ENCODE measurements at places on chromosomes 12 and 14.

DNA sequence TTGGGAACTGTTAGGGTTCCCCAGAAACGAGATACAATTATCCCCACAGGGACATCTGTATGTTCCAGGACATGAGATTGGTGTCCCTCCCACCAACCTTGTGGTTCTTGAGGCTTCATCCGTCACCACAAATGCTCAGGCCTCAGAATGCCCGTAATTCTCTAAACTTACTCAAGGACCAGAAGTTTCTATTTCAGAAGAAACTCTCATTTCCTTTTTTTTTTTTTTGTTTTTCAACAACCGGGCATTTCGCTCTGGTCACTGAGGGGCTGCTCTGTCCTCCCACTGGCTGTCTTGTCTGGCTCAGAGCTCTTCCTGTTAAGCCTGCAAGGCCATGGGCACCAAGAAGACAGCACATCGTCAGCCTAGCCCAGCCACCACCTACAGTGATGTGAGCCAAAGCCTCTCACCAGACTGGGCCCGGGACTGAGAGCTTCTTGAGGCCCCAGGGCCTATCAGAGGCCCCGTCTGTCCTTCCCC is 36.2 kb downstream of the VDR start:
- DNase-seq: no peak

DNA sequence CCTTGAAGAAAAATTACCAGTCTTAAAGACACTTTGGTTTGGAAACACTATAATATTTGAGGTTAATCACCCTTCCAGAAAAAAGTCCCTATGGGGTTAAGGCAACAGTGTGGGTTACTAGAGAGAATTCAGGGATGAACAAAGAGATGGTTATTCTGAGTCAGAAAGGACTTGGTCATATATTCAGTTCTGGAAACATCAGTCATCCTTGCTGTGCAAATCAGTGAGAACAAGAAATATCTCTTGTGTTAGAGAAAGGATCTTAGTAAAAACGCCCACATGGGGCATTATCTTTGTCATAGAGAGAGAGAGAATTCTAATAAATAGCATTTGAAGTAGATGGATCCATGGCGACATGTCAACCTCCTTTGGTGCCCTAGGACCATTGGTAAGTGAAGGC is 59.4 kb upstream of the E2F7 start:
- no peak for DNase-seq

GRCh38 chr14:50260072-50260471 is 28.7 kb upstream of the SOS2 start:
- no peak for DNase-seq

GRCh38 chr14:61860294-61860918 is 98.2 kb downstream of the SNAPC1 start:
- DNase-seq: no peak

- no peak for DNase-seq
Observed at GRCh38 chr14:92694807-92695206, 53.6 kb downstream of the LGMN start.

DNA sequence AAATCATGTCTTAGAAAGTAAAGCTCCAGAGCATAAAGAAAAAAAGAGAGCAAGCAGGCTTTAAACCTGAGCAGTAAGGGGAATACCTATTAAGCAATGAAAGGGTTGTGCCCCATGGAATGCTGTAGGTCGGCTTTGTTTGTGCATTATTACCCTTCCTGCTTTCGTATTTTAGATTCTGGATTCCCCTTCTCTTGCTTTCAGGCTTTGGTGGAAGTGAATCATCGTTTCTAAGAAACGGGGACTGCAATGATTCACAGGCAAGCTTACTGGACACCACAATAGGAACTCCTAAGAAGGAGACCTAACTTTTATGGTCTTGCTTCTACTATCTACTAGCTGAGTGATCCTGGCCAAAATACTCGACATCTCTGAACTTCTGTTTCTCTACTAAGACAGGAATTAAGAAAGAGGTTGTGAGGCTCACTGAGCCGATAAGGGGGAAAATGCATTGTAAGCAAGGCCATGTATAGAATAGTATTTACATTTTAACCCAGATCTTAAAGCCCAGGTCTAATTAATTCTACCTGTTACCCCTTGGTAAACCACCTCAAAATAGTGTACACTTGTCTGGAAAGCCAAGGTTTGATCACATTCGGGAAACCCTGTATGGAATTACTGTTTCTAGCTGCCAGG is 1.2 kb upstream of the BMAL2 start:
- DNase-seq: no peak

DNA sequence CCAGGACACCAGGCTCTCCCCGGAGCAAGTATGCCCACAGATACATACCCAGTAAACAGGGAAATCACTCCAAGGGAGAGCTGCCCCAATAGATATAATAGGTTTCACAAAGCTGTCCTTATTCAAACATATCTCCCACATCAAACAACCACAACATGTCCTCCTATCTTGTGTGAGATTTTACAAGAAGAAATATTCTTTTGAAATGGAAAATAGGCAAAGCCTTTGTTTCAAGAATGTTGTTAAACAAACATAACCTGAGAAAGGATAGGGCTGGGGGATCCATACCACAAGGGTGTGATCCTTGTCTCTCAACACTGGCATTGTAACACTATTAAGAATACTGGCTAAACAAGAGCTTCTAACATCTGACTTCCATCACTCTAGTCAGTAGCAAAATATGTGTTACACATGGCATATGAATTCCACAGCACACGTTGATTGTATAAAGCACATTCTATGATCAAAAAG is 32.9 kb downstream of the LGR5 start:
- DNase-seq: no peak

GRCh38 chr12:87795555-87795954 is 233.6 kb downstream of the C12orf50 start:
- no peak for DNase-seq

Measured in LNCaP clone FGC (cell line).